ENCODE measurements at places on chromosomes 12 and 14.

- DNase-seq = no peak
These were observed 236.1 kb downstream of the ADGRD1 start for GRCh38 chr12:131189781-131190180.

- no peak for DNase-seq
These were observed 3.8 kb upstream of the CDKL1 start for GRCh38 chr14:50400461-50400860.

- no peak for DNase-seq
These were observed 47.6 kb downstream of the TMEM132C start for GRCh38 chr12:128314611-128315010.

DNA sequence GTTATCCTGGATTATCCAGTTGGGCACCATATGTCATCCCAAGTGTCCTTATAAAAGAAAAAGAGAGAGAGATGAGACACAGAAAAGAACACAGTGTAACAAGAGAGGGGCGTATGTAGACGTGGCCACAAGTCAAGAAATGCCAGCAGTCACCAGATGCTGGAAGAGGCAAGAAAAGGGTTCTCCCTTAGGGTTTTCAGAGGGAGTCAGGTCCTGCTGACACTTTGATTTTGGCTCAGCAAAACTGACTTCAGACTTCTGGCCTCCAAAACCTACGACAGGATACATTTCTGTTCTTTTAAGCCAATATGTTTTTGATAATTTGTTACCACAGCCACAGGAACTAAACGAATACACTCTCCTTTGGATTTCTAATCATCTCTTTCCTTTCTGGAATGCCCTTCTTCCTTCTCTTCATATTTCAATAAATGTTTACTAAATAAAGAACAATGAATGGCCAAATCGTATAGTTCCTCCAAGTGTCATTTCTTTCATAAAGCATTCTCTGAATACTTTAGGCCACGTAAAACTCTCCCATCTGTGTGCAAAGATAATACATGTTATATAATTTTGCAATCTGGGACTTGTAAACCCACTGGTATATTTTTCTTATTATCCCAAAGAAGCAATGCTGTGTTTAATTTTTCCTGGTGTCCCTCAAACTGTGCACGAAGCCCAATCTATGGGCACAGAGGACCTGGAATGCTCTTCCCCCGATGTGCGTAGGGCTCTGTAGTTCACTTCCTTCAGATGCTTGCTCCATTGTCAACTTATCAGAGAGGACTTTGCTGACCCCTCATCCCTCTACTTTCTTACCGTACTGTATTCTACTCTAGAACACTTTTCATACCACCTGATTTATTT lies 303.6 kb downstream of the CEP128 start:
- no peak for DNase-seq

DNA sequence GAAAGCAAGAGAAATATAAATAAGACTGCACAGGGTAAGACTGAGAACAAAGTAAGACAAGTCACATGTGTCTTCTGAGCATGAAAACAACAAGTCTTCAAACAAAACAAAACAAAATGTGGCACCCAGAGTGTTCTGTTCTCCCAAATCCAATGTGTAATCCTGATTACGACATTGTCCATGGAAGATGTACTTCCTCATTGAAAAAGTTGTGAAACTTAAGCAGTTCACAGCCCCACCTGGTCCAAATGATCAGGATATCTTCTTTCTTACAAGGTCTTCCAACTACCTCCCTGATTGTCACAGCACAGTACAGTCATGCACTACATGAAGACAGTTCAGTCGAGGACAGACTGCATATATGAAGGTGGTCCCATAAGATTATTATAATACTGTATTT lies 23.3 kb upstream of the NEK9 start:
- DNase-seq = no peak

- DNase-seq = no peak
These were observed 60.6 kb downstream of the PIWIL1 start for GRCh38 chr12:130398100-130398848.

GRCh38 chr12:26157001-26157400 lies 32.2 kb upstream of the BHLHE41 start:
- DNase-seq = no peak

- DNase-seq = no peak
These were observed 80.0 kb upstream of the KCNH3 start for GRCh38 chr12:49458816-49459215.

DNA sequence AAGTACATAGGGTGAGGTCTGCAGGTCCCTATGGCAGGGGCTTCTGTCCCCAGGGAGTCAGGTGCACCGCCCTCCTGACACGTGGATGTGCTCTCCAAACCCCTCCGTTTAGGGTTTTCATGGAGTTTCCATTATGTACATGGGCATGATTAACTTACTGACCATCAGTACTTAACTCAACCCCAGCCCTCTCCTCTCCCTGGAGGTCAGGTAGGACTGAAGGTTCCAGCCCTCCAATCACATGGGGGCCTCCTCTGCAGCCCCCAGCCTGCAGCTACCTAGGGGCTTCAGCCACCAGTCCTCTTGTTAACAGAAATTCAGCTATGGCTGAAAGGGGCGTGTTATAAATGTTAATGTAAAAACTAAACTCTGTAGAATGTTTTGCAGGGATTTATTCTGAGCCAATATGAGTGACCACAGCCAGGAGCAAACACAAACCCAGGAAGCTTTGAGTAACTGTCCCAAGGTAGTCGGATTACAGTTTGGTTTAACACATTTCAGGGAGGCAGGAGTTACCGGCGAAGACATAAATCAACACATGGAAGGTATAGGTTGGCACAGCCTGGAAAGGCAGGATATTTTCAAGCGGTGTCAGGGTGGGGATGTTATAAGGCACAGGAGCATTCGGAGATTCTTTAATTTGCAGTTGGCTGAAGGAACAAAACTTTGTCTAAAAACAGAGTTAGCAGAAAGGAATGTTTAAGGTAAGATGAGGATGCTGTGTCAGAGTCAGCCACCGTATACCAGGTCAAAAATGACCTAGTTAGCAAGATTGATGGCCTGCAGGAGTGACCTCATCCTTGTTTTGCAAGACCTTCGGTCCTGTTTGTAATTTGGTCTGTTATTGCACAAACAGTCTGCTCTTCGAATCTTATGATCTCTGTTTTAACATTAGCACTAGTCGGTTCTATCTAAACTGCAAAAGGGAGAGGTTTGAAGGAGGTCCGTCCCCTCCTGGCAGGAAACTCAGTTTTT lies 75.2 kb downstream of the TNFAIP2 start:
- DNase-seq = no peak

GRCh38 chr14:40697231-40697630 lies 909.4 kb upstream of the LRFN5 start:
- DNase-seq = no peak

GRCh38 chr12:92136965-92137721 lies 8.5 kb downstream of the BTG1 start:
- DNase-seq = no peak

DNA sequence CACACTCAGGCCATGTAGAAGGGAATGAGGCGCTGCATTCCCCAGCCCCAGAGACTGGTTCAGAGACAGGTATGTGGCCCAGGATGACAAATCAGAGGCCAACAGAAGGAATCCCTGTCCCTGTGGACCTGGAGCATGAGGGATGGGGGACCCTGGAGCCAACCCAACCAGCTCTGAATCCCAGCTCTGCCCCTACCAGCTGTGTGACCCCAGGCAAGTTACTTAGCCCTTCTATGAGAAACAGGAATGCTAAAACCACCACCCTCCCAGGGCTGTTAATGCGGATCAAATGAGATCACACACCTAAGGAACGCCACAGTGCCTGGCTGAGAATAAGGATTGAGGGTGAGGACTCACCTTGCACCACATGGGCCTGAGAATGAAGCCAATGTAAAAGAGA lies 15.6 kb downstream of the ITPK1 start:
- DNase-seq = no peak

DNA sequence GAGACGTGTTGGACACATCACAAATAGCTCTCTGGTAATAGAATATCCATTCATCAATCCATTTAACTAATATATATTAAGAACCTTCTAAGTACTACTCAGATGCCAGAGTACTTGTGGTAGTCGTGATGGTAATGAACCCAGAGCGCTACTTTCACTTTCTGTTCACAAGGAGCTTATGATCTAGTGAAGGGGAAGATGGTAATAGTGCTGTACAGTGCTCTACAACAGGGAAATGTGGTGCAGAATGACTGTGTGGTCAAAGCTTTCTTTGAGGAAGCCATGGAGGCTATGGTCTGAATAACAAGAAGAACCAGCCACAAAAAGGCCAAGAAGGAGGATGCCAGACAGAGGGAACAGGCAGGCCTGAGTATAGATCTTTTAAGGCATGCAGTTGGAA lies 212.0 kb downstream of the PTPRO start:
- DNase-seq = no peak

DNA sequence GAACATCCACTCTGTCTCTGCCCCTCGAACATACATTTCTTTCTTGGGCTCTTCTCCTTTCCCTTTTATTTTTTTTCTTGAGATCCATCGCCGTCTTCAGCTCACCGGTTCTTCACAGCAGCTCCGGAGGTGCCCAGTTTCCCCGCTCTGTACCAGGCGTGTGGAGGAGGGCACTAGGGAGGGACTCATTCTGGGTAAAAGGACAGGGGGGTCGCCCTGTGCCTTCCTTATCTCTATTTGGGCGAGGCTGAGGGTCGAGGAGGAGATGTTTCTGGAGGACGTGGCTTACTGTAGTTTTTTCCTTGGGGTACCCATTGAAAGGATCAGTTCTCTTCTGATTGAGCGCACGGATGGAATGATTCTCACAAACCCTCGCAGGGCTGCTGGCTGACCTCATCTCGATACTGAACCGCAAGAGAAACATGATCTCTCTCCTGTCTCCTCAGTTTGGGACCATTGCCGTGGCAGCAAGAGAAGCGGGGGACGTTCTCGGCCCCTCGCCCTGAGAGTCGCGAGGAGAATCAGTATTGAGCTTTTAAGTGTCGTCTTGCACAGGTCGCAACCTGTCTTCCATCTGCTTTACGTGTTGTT lies 386 bp downstream of the LIN52 start:
- DNase-seq = no peak

DNA sequence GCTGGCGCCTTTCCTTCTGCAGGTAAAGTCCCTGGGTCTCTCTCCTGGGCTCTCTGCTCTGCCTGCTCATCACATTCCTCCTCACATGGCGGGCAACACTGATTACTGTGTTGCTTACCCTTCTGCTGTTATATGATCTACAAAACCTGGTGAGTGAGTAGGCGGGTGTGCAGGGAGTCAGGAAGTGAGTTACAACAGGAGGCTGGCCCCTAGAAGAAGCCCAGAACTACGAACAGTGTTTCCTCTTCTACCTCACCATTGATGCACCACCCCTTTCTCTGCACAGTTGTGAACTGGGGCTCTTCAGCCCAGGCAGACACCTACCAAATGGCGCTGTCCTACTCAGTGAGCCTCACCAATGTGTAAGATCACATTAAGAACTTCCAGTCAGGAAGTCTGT lies 4.9 kb upstream of the KLHL33 start:
- DNase-seq = no peak

- no peak for DNase-seq
These were observed 43.9 kb downstream of the TTC9 start for GRCh38 chr14:70685474-70686197.

GRCh38 chr12:105261010-105261409 lies 25.0 kb upstream of the APPL2 start:
- no peak for DNase-seq
